ENCODE measurements at places on chromosomes 7 and 10. TPM values are rescaled to one million over a fixed set of nuclear protein-coding genes. Genes with fewer than 3 reads are reported as not detected.

DNA sequence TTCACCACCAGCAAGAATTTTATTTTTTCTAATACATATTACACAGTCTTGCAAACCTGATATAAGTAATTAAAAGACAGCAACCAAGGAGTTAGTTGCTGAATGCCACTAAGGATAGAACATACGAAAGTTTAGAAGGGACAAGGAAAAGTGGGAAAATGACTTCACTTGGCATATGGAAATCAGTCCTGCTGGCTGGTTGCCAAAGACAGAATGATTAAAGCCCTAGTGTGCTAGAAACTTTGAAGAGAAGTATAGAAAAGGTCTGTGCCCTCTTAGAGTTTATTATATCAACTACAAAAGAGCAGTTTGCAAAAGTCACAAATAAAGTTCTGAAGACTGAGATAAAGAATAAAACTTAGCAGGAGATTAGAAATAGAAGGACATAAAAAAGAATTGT lies 5.8 kb upstream of the YAE1 start:
- peak; percentile 16 for DNase-seq

Gene OLAH
- total RNA-seq, result not detected

DNA sequence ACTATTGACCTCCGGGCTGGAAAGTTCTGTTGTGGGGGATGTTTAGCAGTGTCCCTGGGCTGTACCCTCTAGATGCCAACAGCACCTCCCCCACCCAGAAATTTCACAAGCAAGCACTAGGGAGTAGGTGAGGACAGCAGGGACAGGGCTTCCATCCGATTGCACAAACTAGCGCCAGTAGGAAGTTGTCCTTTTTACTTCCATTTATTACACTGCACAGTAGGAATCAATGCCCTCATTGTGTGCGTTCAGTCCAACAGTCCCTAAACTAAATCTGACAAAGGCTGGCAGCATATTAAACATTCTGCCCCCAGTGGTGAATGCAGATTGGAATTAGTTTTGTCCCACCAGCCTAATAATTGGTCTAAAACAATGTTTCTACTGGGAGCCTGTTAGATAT lies 6.4 kb upstream of the SOSTDC1 start:
- peak; percentile 24 for DNase-seq

DNA sequence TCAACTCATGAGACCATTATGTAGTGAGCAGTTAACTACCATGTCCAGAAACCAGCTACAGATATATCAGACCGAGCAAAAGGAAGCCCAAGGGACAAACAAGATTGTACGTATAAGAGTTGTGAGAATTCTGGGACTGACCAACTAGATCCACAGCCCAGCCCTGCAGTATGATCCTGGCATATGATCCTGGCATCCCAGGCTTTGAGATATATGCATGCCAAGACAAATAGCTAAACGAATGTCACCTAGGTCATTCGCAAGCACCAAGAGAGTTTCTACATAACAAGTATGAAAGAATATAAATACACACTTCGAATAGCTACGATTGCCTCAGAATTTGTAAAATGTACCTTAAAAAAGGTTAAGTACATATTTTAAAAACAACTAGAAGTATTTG lies 56.4 kb upstream of the PMPCB start:
- no peak for DNase-seq

DNA sequence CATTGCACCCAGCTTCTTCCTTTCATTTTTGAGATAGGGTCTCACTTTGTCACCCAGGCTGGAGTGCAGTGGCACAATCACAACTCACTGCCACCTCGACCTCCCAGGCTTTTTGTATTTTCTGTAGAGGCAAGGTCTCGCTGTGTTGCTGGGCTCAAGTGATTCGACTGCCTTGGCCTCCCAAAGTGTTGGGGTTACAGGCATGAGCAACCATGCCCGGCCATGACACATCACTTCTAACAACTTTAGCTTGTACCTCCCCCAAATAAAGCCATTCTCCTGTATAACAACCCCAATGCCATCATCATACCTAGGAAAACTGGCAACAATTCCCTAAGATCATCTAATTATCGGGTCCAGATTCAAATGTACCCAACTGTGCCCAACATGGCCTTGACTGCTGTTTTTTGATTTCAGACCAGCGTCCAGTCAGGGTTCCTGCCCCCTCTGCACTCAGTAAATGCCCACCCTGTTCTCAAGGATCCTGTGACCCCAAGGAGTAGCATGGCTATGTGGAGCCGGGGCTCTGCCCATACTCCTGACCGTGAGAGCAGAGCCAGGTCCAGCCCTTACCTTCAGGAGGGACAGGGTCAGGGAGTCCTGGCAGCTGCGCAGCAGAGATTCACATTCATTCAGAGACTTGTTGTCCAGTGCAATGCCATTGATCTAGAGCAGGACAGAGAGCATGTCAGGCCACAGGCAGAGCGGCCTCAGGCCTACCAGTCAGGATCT lies 102.6 kb downstream of the DLG5 start:
- no peak for DNase-seq

- peak; percentile 92 for DNase-seq
These were observed 40.5 kb upstream of the PRKAR1B start for GRCh38 chr7:767580-767940.

GRCh38 chr7:49255054-49255453 lies 330.7 kb downstream of the CDC14C start:
- DNase-seq, result peak; percentile 54

- DNase-seq, result no peak
These were observed 222.4 kb downstream of the CACNA2D1 start for GRCh38 chr7:82221152-82221674.

Gene OR13A1
- total RNA-seq, result not detected

All from RPMI7951 (cell line).